HEK293T (cell line): ENCODE measurements at places on chromosomes 5 and 9.

DNA sequence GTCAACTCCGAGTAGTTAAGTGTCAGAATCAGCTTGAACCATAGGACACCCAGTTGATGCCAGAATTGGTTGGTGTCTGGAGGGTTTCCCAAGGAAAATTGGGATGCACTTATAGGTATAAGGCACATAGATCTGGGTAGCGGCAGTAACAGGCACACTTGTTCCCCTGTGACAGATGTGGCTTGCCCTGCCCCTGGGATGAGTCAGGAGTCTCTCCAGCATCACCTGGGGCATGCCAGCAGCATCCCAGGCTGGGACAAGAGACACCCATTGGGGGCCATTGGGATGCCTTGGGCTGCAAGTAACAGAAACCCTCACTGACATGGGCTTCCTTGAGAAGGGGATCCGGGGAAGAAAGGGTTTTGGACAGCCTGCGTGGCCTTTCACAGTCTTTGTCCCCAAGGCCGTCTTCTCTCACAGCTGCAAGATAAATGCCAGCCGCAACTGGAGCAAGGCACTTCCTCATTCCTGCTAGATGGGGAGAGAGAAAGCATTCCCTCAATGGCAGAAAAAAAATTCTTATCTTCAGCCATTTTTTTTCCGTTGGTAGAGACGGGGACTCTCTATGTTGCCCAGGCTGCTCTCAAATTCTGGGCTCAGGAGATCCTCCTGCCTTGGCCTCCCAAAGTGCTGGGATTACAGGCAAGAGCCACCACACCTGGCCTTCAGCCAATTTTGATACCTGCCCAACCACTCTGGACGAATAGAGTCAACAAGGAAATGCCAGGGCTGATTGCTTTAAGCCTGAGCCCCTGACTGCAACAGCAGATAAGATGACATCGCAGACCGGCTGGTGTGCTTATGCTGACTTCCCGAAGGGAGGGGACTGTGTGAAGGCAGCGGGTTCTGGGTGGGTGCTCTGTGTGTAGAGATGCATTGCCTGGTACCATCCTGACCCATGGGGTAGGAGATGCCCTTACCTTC lies 13.3 kb upstream of the RNF130 start:
- DNase-seq: no peak

DNA sequence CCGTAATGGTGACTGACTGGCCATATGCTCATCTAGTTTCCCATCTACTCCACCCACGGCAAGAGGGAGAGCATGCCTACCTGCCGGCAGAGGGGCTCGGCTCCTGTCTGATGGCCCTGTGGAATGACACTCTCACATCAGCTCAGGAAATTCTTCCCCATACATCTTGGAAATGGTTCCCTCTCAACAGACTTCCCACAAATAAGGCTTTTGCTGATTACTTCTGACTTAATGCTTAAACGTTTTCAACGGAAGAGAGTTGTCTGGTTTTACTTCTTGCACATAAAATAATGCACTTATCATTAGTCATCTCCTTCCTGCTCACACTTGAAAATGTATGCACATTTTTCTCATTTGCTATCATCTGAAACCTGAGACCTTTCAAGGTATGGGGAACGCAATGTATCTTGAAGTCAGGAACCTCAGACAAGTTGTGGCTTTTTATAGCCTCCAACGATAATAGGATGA lies 129.5 kb downstream of the TTLL11 start:
- DNase-seq: no peak

DNA sequence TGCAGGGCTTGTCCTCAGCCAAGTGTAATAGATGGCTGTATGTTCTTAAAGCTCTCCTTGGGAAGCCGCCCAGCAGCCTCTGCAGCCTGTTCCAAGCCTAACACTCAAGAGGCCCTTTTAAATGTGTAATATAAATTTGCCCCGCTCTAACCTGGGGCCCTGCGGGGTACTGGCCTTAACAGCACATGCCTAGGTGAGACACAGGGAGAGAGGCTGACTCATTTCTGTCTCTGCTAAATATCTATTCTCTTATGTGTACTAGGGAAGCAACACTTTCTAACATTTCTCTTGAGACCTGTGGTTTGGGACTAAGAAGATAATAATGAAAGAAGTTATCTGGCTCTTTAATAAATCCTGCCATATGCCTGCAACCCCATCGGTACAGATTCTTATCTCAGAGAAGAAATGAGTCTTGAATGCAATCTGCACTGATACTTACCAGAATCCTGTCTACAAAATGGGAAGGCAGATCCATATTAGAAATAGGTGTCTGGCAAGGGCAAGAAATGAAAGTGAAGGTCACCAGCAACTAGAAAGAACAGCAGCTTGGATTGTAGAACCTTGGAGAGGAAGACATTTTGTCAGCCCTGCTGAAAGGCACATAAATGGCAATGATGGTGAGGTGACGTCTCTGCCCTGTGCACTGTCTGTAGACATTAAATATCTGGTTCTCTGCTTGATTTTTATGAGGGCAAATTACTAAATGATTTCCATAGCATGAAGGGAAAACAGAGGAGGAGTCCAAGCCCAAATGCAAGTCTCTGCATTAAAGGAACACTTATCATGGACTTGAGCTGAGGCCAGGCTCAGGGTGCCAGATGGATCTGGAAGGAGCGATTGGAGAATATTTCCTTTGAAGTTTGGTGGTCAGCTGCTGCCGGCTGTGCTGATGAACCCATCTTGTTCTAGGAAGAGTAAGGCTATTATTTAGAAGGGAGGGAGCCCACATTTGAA lies 14.5 kb upstream of the TGFBI start:
- no peak for DNase-seq

GRCh38 chr5:28780083-28780692 lies 1741.8 kb upstream of the CDH9 start:
- DNase-seq: no peak

DNA sequence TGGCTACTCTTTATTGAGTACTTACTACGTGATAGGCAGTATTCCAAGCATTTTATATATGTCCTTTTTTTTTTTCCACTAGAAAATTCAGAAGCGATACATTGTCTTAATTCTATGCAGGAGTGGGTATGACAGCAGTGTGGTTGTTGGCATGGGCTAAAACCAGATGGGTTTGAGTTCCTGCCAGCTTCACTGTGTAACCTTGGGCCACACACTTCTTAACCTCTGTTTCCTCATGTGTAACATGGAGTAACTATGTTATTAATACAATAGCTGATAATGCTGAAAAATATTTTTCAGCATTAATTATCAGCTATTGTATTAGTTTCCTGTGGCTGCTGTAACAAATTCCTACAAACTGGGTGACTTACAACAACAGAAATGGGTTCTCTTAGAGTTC lies 12.0 kb downstream of the SNX18 start:
- no peak for DNase-seq

DNA sequence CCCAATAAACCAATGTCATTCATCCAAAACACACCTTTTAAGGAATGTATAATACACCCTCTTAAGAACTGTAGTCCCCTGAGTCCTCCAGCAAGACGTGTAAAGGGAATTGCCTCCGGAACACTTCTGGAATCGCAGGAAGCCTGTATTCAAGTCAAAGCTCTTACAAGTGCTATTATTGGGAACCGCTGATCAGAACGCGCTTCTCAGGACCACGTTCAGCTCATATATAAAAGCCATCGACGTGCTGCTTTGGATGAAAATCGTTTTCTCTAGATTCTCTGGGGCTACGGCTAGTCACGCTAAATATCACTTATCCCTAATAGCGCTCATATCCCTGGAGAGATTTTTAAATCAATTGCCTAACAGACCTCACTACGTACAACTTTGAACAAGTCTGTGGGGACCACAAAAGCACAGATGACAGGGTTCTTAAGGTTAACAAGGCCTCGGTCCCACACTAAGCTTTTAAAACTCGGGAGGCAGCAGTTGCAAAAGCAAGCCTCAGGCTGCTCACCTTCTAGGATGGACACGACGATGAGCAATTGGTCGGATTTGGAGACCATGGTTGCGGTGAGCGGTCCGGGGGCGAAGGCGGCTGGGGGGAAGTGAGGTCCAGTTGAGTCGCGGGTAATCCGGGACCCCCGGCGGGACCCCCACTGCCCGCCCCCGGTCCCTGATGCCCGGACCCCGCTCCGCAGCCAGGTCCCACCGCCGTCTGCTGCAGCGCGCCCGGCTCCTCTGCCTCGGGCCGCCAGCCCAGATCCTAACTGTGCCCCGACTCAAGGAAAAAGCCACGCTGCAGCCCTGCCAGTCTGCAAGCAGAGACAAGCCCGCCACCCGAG lies 548 bp downstream of the CEP120 start:
- peak; percentile 17 for DNase-seq

DNA sequence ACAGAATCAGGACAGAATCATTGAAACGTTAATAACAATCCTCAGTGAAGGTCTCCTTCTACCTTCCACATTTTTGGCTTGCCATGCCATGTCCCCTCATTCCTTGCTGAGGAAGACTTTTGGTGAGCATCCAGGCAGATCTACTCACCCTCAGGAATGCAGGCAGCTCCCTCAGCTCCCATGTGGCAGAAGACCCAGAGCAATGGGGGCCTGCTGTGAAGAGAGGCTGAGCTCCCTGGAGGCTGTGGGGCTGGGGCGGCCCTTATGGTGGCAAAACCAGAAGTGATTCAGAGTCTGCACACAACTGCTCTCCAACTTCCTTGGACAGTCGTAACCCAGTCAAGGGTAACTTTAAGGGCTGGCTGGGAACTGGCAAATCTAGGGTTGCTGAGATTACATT lies 247.2 kb upstream of the EFNA5 start:
- DNase-seq: no peak

GRCh38 chr5:19886123-19886917 lies 101.7 kb downstream of the CDH18 start:
- DNase-seq: no peak

DNA sequence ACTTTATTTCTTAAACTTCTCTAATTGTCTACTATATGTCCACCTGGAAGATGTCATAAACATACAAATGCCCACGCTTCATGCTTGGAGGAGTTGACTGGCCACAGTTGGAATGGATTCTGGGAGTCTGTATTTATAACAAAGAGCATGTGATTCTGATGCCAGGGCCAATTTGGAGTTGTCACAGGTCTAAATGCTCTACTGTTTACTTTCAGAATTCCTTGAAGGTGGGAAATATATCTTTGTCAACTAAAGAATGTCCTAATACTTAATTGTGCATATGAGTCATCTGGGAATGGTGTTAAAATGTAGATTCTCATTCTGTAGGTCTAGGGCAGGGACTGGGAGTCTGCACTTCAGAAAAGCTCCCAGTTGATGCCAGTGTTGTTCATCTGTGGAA lies 196.1 kb downstream of the ANXA1 start:
- DNase-seq: no peak

- DNase-seq: no peak
Measured at GRCh38 chr5:113548396-113548795, 34.9 kb downstream of the YTHDC2 start.

- DNase-seq: no peak
Measured at GRCh38 chr9:122219856-122220672, 8.7 kb downstream of the LHX6 start.

- DNase-seq: no peak
Measured at GRCh38 chr5:144276034-144276822, 105.6 kb downstream of the KCTD16 start.

- DNase-seq: no peak
Measured at GRCh38 chr9:105683688-105684275, 10.6 kb upstream of the TMEM38B start.

- no peak for DNase-seq
Measured at GRCh38 chr9:123861756-123862120, 68.2 kb downstream of the DENND1A start.

GRCh38 chr5:101292199-101292598 lies 389.1 kb upstream of the ST8SIA4 start:
- DNase-seq: no peak

DNA sequence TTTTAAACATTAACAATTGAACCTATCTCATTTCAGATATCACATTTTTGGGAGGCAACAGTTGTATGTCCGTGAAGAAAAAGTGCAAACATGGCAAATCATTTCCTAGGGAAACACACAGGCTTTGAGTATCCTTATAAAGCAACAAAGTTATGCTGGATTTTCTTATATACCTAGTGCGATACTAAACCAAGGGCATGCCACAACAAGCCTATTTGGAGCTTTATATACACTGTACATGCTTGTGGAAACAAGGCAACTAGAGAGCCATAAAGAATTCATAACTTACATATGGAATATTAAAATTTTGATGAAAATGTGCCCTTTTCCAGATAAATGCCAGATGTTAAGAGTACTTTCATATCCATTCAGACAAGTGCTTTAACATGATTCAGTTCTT lies 191.4 kb downstream of the DCP2 start:
- DNase-seq: no peak

GRCh38 chr5:108743846-108744245 lies 3.9 kb upstream of the FER start:
- DNase-seq: no peak

- DNase-seq: no peak
Measured at GRCh38 chr9:95504053-95504963, 12.5 kb downstream of the PTCH1 start.

DNA sequence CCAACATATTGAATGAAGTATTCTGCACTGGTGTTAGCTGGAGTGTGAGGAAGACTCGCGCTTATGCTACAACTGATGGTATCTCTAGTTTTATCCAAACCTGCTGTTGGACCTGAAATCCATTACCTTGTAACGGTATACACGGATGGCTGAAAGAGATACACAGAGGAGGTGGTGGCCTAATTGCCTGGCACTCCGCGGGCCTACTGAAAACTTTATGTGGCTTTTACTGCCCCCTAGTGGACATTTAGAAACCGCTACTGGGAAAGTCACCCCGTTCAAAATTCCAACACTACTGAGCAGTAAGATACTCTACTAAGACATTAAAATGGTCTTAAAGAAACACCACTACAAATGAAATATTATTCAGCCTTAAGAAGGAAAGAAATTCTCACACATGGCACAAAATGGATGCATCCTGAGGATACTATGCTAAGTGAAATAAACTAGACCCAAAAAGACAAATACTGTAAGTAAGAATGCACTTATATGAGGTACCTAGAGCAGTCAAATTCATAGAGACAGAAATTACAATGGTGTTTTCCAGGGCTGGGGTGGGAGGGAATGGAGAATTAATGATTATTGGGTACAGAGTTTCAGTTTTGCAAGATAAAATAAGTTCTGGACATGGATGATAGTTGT lies 100.4 kb downstream of the TTLL11 start:
- peak; percentile 76 for DNase-seq

- DNase-seq: no peak
Measured at GRCh38 chr5:100899675-100900074, 3.4 kb downstream of the ST8SIA4 start.

- DNase-seq: no peak
Measured at GRCh38 chr9:126361810-126362238, 35.2 kb downstream of the MVB12B start.
